ENCODE measurements at places on chromosomes 4 and X. TPM values are rescaled to one million over a fixed set of nuclear protein-coding genes. Genes with fewer than 3 reads are reported as not detected.

USP17L11 gene
- total RNA-seq = not detected

SLC9A7 gene
- total RNA-seq = under 0.01 TPM

VEGFC gene
- total RNA-seq = 0.79 TPM

CYBB gene
- total RNA-seq = not detected

ARAP2 gene
- 43.6 TPM for total RNA-seq

SPANXN4 gene
- not detected for total RNA-seq

TMEM165 gene
- total RNA-seq = 222 TPM

MAPK10 gene
- total RNA-seq = 0.65 TPM

SPANXN3 gene
- not detected for total RNA-seq

LAMTOR3 gene
- 56.1 TPM for total RNA-seq

CCDC149 gene
- total RNA-seq = 2.5 TPM

MAGEA10 gene
- total RNA-seq = not detected

PLAC1 gene
- total RNA-seq = 2.0 TPM

FDCSP gene
- total RNA-seq = not detected

EREG gene
- 5.3 TPM for total RNA-seq

FATE1 gene
- total RNA-seq = not detected

SLC49A3 gene
- 3.9 TPM for total RNA-seq

PLAC8 gene
- total RNA-seq = 258 TPM

CTAG2 gene
- 0.39 TPM for total RNA-seq

SLC6A14 gene
- total RNA-seq = not detected

WDR13 gene
- 163 TPM for total RNA-seq

PCYT1B gene
- under 0.01 TPM for total RNA-seq

SHOX gene
- total RNA-seq = 24.2 TPM

MFAP3L gene
- 13.7 TPM for total RNA-seq

TRIML2 gene
- total RNA-seq = 41.3 TPM

CDKN2AIP gene
- total RNA-seq = 19.1 TPM

MAGEA2 gene
- not detected for total RNA-seq

EGFL6 gene
- not detected for total RNA-seq

PPARGC1A gene
- total RNA-seq = 0.11 TPM

GPR119 gene
- total RNA-seq = not detected

PCDH11X gene
- 0.65 TPM for total RNA-seq

MSX1 gene
- 1.1 TPM for total RNA-seq
